AG04449 (cell line): ENCODE measurements at places on chromosomes 3 and 15.
A peak's percentile ranks its signal among the peaks of the same experiment; 100 is the strongest.

- DNase-seq: peak; percentile 84
Measured at GRCh38 chr3:123653221-123653682, 68.4 kb upstream of the HACD2 start.

DNA sequence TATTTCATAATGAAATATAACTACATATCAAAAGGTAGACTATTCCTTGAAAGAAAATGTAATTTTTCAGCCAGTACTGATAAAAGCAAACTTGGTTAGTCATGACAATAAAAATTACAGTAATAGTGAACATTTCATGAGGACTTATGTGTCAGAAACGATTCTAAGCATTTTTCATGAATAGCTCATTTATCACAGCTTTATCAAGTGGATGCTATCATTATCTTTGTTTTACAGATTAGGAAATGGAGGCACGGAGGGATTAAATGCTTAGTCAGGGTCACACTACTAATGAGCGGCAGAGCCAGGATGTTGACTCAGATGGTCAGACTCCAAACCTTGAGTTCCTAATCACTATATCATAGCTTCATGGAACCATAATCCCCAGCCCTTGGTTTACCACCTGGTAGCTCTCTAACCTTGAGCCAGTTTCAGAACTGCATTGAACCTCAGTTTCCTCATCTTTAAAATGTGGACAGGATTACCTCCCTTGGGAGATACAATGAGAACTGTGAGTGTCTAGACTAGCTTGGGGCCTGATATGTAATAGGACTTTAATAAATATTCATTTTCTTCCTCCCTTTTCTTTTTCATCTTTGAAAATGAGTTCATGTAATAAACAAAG lies 85.4 kb downstream of the TNIK start:
- DNase-seq: peak; percentile 45

GRCh38 chr3:48423241-48423882 lies 6.5 kb downstream of the PLXNB1 start:
- DNase-seq: no peak

GRCh38 chr3:23553353-23553752 lies 252.4 kb upstream of the UBE2E1 start:
- DNase-seq: no peak

GRCh38 chr3:35592589-35593295 lies 46.6 kb upstream of the ARPP21 start:
- DNase-seq: no peak

DNA sequence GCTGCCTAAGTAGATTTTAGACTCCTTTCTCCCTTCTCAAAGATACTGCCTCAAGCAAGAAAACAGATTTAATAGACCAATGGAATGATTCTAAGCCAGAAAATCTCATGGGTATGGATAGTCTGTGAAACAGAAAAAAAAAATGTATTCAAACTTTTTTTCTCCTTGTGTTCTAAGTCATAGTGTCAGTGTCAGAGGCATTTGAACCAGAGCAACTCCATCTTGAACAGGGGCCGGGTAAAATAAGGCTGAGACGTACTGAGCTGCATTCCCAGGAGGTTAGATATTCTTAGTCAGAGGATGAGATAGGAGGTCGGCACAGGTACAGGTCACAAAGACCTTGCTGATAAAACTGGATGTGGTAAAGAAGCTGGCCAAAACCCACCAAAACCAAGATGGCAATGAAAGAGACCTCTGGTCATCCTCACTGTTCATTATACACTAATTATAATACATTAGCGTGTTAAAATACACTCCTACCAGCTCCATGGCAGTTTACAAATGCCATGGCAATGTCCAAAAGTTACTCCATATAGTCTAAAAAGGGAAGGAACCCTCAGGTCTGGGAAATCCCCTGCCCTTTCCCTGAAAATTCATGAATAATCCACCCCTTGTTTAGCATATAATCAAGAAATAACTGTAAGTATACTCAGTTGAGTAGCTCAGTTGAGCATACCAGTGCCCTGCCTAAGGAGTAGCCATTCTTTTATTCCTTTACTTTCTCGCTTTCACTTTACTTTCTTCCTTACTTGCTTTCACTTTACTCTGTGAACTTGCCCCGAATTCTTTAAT lies 72.8 kb upstream of the GOLGA8B start:
- DNase-seq: no peak

GRCh38 chr3:73258057-73258456 lies 196.6 kb downstream of the EBLN2 start:
- no peak for DNase-seq

DNA sequence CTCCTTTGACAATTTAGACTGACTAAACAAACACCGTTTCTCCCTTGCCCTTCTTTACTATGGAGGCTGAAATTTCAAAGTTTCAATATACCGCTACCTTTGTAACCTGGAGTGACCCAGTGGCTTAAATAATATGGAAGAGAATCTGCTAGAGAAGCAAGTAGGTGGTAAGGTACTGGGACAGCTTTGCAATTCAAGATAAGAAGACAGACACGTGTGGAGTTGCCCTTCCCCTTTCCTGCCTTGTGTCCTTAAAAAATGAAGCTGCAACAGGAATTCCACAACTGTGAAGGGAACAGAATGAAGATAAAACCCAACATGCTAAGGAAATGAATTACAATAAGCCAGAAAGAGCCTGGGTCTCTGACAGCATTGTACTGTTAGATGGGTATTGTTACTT lies 26.4 kb downstream of the CBLB start:
- DNase-seq: no peak

- peak; percentile 46 for DNase-seq
Measured at GRCh38 chr15:29924750-29925149, 102.5 kb upstream of the TJP1 start.

DNA sequence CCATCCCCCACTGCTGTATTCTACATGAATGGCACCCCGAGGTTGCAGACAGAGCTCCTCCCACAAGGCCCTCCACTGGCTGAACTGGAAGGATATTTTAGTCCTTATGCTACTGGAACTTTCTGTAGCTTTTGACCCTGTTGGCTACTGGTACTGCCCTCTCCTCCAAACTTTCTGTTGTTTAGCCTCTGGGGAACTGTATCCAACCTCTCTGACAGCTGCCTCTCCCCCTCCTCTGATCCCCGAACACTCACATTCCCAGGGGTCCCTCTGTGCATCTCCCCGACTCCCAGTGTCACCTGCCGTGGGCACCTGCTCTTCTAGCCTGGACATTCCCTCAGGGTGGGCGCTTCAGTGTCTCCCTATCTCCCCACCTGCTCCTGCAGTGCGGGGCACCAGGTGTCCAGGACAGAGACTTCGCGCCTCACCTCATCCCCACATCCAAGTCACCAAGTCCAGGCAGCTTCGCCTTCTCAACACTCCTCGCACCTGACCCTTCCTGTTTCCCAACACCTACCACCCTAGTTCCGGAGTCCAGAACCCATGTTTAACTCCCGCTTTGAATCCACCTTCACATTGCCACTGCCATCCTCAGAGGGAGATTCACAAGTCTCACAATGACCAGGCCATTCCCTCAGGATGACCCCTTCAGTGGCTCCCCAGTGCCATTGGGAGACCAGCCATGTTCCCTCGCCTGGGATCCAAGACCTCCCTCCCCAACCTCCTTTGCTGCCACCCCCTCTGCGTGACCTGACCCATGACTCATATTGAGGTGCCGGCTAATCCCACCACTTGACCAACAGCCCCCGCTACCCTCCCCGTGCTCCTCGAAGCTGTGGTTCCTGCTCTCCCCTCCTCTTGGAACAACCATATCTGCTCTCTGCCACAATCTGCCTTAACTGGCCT lies 34.2 kb downstream of the BDH1 start:
- DNase-seq: no peak
